ENCODE measurements at places on chromosomes 3 and 15. TPM values are rescaled to one million over a fixed set of nuclear protein-coding genes. Genes with fewer than 3 reads are reported as not detected.

DNA sequence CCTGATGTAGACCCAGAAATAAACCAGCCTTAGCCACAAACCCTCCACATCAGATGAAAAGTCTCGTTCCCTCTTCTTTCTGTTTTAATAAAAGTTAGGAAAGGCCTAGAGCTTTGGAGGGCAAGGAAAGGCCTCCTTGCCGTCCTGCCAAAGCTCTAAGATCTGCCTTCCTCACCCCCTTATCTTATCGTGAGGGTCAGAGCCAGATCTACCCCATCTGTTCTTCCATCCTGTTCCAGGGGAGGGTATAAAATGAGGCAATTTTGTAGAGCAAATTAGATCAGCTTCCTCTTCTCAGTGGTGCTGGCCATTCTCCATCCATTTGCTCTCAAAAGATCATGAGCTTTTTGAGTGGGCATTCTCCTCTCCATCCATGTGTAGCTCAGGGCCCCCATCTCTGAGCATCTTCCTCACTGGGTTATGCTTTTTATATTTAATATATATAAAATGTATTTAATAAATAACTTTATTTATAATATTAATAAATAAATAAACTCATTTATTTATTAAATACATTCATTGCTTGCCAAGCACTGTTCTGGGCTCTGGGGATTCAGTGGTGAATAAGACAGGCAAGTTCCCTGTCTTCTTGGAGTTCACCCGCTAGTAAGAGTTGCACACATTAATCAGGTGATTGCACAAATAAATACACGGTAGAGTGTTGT, 2.0 kb upstream of the SLC24A1 start:
- no peak for DNase-seq

- DNase-seq: no peak
Observed at GRCh38 chr3:125960066-125960424, 8.9 kb upstream of the ROPN1B start.

- no peak for DNase-seq
Observed at GRCh38 chr3:22450786-22451400, 699.9 kb upstream of the ZNF385D start.

Gene ISLR
- 51.7 TPM for total RNA-seq

Gene ARHGAP31
- 26.9 TPM for total RNA-seq

DNA sequence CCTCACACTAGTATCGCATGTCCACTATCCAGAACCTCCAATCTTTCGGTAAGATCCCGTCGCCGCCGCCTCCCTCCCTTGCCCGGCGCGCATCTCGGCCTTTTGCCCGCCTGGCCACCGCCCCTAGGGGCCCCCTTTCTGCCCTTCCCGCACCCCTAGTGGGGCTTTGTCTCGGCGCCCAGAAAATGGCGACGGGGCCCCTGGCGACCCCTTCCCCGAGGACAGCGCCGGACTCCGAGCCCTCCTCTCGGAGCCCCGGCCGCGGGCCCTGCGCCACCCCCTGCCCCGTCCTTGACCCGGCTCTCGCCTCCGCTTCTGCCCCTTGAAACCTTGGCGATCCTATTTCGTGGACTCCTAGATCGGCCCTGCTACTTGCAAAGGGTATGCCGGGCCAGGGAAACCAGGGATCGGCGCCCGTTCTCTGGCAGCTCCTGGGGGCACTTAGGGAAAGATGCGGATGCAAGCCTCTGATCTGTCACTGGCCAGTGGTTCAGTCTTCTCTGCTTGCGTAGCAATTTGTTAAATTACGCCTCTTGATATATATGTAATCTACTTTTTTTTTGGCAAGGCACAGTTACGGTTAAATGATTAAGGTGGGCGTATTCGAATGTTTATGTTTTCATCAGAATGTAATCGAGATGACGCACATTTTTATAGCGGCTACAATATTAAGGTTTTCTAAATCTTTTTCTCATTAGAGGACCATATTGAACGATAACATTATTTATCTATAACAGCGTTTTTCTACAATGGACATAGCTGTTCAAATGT, 603 bp downstream of the EIF1B start:
- peak; percentile 86 for DNase-seq

- DNase-seq: no peak
Observed at GRCh38 chr3:105359098-105359762, 7.5 kb upstream of the ALCAM start.

Gene ALDH1L1
- 5.6 TPM for total RNA-seq

GRCh38 chr15:66943456-66944095, 121.8 kb upstream of the SMAD3 start:
- DNase-seq: peak; percentile 78

Gene ASB14
- not detected for total RNA-seq

Gene NANOGP8
- 0.48 TPM for total RNA-seq

Gene CISH
- 12.5 TPM for total RNA-seq

Gene MORC1
- not detected for total RNA-seq

Gene ATG3
- total RNA-seq: 54.3 TPM

DNA sequence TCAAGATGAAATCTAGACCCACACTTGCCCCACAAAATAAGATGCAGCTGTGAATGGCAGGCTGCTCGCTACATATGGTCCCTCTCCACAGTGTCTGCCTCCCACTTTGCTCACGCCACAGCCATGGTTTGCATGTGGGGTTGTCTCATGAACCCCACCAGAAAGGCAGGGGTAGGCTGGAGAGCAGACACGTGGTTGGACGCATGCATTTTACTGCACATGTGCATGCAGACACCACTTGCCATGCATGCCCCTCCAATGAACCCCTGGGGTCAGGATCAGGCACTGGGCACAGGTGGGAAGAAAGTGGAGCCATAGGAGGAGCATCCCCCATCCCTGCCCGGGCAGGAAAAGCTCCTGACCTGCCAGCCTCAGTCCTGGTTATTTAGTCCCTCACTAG, 20.7 kb downstream of the SCN5A start:
- DNase-seq: no peak

GRCh38 chr3:66037986-66038369, 740 bp downstream of the MAGI1 start:
- DNase-seq: peak; percentile 82

GRCh38 chr3:71103430-71103921, 480.1 kb downstream of the FOXP1 start:
- DNase-seq: peak; percentile 89

GRCh38 chr3:16203671-16204629, 29.5 kb downstream of the GALNT15 start:
- DNase-seq: no peak

DNA sequence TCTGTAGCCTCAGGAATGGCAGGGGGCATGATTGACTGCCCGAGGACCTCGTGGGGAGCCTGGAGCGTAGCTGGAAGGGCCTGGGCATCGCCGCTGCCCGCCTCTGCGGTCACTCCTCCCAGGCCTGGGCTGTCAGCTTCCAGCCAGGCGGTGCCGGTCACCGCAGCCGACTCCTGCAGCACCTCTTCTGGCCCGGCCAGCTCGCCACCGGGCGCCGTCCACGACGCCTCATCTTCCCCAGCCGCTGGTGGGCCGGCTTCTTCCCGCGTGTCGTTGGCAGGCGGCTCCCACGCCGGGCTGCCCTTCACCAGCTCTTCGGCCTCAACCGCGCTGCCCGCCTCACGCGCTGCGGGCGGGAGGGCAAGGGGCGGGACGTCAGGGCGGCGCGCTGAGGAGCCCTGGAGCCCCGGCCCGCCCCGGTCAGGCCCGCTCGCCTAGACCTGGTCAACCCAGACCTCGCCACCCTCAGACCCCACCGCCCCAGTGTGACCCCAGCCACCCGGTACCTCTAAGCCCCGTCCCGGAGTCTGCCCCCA, 1.0 kb downstream of the CSPG5 start:
- no peak for DNase-seq

DNA sequence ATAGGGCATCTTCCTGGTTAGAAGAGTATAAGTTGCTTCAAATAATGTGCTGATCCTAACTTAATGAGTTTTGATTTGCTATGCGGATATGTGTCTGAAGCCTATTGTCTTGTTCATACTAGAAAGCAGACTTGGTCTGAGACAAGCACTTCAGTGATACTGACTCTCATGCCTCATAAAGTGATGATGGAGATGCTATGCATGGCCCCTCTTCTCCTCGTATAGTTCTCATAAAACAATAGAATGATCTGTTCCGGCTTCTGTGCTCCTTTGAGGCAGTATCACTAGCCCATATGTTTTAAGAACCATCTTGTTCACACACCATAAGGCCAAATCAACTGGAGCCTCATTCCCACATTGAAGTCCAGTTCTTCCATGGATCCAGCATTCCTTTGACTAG, 222.1 kb downstream of the LRTM1 start:
- DNase-seq: no peak

GRCh38 chr3:161576714-161577510, 80.3 kb downstream of the OTOL1 start:
- DNase-seq: no peak

Gene SAMMSON
- total RNA-seq: 0.33 TPM

GRCh38 chr3:134511500-134511899, 25.6 kb downstream of the CEP63 start:
- DNase-seq: peak; percentile 40

DNA sequence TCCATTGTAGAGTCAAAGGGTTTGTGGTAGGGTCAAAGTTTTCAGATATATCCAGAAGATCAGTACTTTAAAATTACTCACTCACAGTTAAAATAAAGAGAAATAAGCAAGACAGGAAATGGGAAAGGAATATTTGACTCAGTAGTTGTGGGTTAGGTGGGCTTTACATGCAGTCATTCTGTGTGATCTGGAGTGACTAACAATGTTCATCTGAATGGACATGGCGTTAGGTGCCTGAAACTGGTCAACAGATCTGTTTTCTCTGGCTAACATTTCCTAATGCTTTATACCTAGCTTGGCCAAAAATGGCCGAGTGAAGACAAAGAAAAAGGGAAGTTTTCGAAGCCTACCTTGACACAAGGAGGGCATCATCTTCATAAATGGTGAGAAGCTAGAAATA, 133.4 kb upstream of the SATB1 start:
- no peak for DNase-seq

DNA sequence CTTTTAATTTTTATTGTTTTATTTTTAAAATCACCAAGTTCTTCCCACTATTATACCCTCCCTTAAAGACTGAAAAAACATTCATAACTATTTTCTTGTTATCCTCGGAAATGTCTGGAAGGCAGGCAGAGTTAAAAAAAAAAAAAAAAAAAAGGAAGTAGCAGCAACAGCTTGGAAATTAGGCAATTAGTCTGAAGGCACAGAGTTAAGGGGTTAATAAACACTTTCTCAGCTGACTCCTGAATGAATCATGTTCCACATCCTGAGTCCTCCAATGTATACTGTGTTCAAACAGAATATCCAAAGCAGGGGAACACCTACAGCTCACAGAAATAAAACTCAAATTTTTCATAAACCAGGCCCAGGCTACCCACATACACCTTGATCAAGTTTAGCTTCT, 5.8 kb downstream of the HEXA start:
- no peak for DNase-seq

- DNase-seq: no peak
Observed at GRCh38 chr15:63686351-63686750, 89.2 kb downstream of the FBXL22 start.

Gene STRA6
- total RNA-seq: not detected

Measured in posterior vena cava (tissue), 2 donors.